ENCODE measurements at places on chromosomes 4 and X.

- DNase-seq = no peak
Measured at GRCh38 chr4:45043911-45044310, 317.6 kb upstream of the GNPDA2 start.

GRCh38 chr4:26458157-26458561 lies 32.1 kb downstream of the CCKAR start:
- DNase-seq = no peak

GRCh38 chr4:79281566-79282359 lies 44.1 kb downstream of the NAA11 start:
- DNase-seq = no peak

- no peak for DNase-seq
Measured at GRCh38 chr4:69999420-69999819, 3.7 kb downstream of the STATH start.

- DNase-seq = no peak
Measured at GRCh38 chr4:5276475-5277075, 225.3 kb downstream of the STK32B start.

DNA sequence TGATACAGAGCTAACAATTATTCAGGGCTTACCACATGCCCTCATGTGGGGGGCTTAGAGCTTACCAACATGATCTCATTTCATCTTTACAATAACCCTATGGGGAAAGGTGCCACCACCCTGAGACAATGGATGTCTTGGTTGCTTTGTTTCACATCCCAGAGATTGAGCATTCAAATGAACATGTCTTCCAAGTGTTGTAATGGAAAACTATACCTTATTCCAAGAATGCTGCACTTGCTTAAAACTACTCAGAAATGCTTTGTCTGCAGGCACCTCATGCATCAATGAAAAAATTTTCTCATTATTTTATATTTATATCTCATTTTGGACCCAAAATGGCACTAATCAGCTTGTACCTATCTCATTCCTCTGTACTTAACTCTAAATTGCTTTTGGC lies 34.6 kb downstream of the BCLAF3 start:
- no peak for DNase-seq

- no peak for DNase-seq
Measured at GRCh38 chr4:119489305-119489704, 139.3 kb downstream of the PDE5A start.

GRCh38 chr4:43112139-43112538 lies 219.6 kb downstream of the GRXCR1 start:
- no peak for DNase-seq

DNA sequence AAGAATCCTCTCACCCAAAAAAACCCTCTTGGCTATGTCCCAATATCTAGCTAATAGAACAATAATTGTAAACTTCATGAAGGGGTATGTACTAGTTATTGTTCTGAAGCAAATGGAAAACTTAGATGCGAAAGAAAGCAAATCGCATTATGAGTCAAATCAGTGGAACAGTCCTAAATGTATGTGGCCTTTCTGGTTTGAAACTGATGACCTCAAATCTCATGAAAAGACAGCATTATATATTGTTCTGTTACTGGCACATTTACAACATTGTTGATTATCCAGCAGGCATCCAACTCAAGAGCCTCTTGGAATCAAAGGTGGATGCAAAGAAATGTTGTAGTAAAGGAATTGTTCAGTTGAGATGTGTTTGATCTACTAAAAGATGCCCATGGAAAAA lies 34.7 kb downstream of the CSN3 start:
- no peak for DNase-seq

DNA sequence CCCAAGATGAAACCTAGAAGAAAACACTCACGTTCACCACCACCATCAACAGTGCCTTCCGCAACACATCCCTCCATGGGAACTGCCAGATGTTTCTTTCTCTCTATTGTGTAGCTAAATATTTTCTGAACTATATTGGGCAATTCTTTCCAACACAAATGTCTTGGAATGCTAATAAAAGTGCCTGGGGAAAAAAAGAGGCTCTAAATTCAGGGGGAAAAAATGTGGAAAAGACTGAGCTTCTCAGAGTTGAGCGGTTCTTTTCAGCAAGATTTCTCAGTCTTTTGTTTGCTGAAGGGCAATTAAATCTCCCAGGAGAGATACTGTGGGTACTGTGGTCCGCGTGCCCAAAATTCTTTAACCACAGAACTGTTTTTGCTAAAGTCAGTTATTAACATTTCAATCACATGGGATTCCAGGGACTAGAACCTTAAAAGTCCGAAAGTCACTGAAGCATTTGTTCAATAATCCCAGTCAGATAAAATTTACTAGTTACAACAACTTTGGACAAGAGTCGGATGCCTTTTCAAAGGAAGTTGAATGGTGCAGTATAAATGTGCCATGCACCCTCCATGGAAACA lies 51.9 kb upstream of the DHRSX start:
- DNase-seq = no peak

DNA sequence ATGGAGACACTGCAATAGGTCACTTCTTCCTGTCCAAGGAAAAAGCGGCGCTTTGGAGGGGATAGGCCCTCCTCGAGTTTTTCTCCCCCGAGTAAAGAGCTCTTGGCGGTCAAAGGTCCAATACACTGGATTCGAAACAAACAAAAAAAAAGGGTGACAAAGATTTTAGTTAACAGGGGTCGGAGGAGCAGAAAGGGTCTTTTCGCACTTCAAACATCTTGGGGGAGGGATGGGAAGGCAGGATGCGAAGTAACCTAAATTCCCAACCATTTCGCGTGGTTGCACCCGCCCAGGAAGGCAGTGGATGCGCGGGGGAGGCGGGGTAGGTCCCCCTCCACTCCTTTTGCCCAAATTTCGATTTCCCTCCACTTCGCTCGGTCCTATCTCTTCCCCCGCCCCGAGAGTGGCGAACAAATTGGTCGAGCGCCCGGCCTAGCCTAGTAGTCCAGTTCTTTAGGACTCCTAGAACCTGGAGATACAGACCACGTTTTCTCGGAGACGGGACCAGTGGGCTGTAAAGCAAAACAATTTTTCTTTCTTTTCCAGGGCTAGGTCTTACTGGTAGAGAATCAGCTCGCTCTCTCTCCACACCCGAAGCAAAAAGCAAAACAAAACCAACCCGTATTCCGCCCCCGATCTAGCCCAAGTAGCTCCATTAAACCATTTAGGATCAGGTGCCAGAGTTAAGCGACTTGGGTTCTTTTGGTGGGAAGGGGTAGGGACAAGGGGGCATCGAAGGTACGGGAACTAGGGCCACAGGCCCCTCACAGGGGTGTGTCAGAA lies 2.0 kb upstream of the STAG2 start:
- no peak for DNase-seq

DNA sequence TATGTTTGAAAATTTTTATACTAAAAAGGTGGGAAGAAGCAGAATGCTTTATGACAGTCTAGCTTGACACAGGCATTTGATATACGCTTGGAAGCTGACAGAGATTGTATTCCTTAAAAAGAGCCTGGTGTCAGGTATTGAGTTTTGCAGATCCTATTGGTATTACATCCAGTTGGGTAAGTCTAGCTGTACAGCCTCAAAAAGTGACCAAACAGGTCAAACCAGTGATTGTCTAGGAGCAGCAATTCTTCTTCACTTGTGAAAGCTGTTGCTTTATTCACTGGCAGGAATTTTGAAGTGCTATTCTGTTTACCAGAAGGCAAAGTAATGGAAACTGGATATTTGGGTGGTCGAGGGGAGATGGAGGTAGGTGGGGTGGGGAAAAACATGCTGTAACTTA lies 77.5 kb downstream of the UCHL1 start:
- no peak for DNase-seq

GRCh38 chrX:44708470-44708869 lies 135.4 kb upstream of the DUSP21 start:
- DNase-seq = no peak

- no peak for DNase-seq
Measured at GRCh38 chr4:29558789-29559188, 1161.4 kb upstream of the PCDH7 start.

GRCh38 chr4:338759-339097 lies 1.1 kb downstream of the ZNF141 start:
- DNase-seq = no peak

DNA sequence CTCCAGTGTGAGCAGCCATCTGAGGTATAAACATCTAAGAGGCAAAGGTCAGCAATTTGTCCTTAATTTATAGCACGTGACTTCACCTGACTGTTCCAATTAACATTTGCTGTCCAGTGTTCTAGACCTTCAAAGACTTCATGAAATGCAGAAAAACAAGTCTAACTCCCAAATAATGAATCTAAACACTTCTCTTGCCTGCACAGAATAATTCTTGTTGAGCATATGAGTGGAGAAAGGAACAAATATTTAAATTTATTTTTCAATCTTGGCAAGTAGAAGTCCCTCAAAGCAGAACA lies 12.0 kb downstream of the RFC1 start:
- no peak for DNase-seq

Data from cortex of kidney (tissue), 1 donor.